KBM-7 (cell line): ENCODE measurements at places on chromosomes 12 and 14.

DNA sequence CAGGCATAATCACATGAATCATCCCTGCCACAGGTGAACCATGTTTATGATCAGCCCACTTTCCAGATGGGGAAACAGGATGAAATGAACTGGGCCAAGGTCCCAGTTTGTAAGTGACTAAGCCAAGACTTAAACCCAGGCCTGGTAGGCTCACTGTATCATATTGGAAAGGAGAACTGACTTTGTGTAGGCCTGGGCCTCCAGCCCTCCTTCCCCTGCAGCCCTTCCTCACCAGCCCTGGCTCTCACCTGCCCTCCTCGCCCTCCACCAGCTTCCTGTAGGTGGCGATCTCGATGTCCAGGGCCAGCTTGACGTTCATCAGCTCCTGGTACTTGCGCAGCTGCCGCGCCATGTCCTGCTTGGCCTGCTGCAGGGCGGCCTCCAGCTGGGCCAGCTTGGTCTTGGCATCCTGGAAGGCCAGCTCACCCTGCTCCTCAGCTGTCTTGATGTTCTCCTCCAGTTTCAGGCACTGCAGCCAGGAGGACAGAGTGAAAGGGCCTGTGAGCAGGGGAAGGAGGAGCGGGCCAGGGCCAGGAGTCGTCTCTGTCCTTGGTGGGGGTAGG is 19.8 kb downstream of the KRT80 start:
- DNase-seq, result peak; percentile 62

DNA sequence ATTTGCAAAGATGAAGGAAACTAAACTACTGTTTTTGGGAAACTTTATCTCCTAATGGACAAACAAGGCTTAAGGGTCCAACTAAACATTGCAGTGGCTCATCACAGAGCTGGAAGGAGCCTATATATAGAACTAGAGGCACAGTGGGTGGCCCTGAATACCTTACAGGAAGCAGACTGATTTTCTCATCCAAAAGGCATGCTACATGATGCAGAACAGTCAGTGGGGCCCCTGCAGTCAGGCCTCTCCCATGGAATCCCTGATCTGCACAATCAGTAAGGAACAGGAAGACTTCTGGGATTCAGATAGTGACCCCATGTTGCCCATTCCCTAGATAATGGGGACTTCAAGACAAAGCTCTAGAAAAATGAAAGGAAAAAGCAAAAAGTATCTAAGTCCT is 1.9 kb upstream of the LLPH start:
- DNase-seq, result no peak

- DNase-seq, result no peak
Observed at GRCh38 chr12:65695113-65695865, 129.0 kb upstream of the HMGA2 start.

- DNase-seq, result peak; percentile 27
Observed at GRCh38 chr14:77098529-77099353, 683 bp downstream of the CIPC start.

DNA sequence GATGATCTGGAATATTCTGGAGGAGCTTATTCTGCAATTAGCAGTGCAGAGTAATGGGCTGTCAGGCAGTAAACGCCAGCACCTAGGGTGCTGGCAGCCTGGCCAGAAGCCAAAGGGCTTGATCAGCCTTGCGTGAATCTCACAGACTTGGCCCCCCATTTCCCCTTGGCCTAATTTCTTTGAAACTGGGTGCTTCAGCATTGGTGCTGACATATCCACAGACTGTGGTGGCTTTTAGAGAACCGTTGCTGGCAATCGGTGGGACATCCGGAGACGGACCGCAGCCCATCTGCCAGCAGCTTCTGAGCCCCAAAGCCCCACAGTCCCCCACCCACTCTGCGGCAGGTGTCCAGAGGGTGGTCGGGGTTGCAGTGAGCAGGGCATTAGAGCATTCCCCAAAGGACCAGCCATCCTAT is 157.1 kb downstream of the CALM1 start:
- no peak for DNase-seq
